Stimulated activated naive CD4-positive, alpha-beta T cell (primary cell): ENCODE measurements at places on chromosomes 13 and 19.

GRCh38 chr13:46195016-46195415 is 13.0 kb upstream of the LCP1 start:
- DNase-seq: no peak

GRCh38 chr19:17522988-17523872 is 11.8 kb downstream of the PGLS start:
- DNase-seq: no peak

GRCh38 chr19:375395-376110 is 31.0 kb upstream of the MIER2 start:
- no peak for DNase-seq

GRCh38 chr13:111295886-111296285 is 24.6 kb upstream of the TEX29 start:
- no peak for DNase-seq

DNA sequence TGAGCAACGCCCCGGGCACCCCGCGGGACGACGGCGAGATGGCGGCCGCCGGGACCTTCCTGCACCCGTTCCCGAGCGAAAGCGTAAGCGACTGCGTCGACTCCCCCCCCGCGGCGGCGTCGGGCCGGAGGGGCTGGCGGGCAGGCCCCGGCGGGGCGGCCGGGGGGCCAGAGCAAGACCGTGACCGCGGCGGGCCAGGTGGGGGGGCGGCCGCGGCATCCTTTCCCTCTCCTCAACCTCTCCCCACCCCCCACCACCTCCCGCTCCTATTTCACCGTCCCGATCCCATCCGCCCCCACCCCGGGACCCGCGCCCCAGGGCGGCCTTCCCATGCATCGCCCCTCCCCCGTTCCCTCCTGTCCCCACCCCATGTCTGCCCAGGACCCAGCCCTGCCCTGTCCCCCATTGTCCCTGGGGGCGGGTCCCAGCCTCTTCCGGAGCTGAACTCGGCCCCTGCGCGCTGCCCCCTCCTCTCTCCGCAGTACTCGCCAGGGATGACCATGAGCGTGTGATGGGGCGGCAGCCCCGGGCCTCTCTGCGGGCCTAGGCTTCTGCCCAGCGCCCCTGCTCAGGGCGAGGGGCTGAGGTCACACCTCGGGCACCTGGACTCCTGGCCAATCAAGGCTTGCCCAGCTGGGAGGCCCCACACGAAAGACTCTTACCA is 4.1 kb downstream of the ISYNA1 start:
- DNase-seq: no peak

- DNase-seq: no peak
These were observed 26.5 kb downstream of the CEP89 start for GRCh38 chr19:32945260-32945659.

GRCh38 chr13:98868932-98869331 is 108.9 kb downstream of the DOCK9 start:
- DNase-seq: no peak

- no peak for DNase-seq
These were observed 13.8 kb upstream of the ILF3 start for GRCh38 chr19:10640361-10640760.

GRCh38 chr19:13315495-13315894 is 165.3 kb downstream of the IER2 start:
- no peak for DNase-seq

- no peak for DNase-seq
These were observed 6.3 kb downstream of the PNKP start for GRCh38 chr19:49861107-49861506.

- DNase-seq: no peak
These were observed 1673.2 kb upstream of the PRR20A start for GRCh38 chr13:55467476-55467875.

DNA sequence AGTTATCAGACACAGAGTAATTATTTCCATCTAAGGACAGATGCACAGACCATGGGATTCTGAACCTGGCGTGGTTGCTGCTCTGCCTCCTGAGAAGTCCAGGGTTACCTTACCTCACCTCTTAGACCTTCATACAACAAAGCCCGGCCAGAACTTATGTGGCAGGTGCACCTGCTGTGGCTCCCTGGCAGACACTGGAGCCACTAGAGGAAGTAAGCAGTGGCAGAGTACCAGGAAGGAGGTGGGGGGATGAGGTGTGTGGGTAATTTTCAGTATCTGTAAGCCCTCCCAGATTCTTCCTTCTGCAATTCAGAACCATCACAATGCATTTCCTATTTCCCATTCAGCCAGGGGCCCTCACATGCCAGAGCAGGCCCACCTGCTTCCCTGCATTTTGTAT is 106.1 kb upstream of the DOCK9 start:
- DNase-seq: no peak

DNA sequence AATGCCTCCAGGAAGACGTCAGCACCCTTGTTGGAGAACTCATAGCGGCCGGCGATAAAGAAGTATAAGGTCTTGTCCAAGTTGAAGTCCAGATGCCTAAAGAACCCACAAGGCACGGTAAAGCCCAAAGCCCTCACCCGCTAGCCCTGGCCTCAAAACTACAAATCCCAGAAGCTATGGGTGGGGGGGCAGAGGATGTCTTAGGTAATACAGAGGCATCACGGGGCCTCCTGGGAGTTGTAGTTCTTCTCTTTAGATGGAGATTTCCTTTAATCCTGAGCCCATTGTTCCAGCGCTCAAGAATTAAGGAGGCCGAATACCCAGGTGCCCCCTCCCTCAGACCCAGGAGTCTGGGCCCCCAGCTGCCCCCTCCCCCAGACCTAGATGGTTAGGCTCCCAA is 10.8 kb downstream of the GYS1 start:
- no peak for DNase-seq

GRCh38 chr13:76148926-76149325 is 512.8 kb downstream of the LMO7 start:
- no peak for DNase-seq

GRCh38 chr13:36436811-36437210 is 4.5 kb downstream of the CCNA1 start:
- no peak for DNase-seq

- no peak for DNase-seq
These were observed 7.1 kb upstream of the IFT88 start for GRCh38 chr13:20559659-20560356.

DNA sequence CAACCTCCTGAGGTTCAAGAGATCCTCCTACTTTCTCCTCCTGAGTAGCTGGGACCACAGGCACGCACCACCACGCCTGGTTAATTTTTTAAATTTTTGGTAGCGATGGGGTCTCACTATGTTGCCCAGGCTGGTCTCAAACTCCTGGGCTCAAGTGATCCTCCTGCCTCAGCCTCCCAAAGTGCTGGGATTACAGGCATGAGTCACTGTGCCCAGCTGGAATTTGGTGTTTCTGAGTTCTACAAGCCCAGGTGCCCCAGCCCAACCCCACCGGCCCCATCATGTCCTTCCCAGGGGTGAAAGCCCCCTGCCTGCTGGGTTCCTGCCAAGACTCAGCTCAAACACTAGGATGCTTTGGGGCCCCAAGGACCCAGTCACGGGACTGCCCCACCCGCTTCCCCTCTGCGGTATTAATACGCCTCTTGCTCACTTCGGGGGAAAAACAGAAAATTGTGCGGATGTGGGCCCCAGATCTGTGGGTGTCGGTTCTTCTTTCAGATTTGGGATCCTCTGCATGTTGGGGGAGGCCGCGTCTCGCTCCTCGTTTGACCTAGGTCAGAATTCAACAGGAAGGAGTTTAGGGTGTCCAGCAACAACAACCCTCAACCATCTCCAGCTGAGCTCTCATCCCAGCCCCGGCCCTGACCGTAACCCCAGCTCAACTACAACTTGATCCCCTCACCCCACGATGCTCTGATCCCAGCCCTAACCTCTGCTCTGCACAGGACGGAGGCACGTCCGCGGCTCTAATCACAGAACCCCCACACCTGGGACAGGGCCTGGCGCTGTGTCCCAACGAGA is 3.7 kb upstream of the FCER2 start:
- DNase-seq: peak; percentile 82

GRCh38 chr13:21361706-21362105 is 97.4 kb downstream of the ZDHHC20 start:
- no peak for DNase-seq

DNA sequence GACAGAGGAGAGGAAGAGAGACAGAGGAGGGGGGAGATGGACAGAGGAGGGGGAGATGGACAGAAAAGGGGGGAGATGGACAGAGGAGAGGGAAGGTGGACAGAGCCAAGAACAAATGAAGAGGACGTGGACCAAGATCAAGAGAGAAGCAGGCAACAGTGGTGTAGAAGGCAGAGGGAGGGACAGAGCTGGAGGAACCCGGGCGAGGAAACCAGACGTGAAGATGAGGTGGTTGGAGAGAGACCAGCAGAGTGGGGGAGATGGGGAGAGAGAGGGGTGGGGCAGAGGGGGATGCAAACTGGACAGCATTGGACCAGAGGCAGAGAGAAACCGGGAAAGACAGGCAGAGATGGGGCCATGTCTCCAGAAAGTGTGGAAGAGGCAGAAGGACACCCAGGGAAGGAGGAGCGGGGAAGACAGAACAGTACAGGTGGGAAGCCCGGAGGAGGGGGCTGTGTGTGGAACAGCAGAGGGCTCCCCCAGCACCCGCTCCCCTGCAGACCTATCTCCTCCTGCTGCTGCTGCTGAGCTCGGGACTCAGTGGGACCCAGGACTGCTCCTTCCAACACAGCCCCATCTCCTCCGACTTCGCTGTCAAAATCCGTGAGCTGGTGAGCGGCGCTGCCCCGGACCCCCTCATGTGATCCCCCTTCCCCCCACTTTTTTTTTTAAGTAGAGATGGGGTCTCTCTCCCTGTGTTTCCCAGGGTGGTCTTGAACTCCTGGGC is 1.3 kb downstream of the FLT3LG start:
- peak; percentile 31 for DNase-seq

GRCh38 chr13:81051873-81052272 is 710.9 kb upstream of the SPRY2 start:
- DNase-seq: no peak

- DNase-seq: no peak
These were observed 37.5 kb downstream of the POSTN start for GRCh38 chr13:37561031-37561430.

DNA sequence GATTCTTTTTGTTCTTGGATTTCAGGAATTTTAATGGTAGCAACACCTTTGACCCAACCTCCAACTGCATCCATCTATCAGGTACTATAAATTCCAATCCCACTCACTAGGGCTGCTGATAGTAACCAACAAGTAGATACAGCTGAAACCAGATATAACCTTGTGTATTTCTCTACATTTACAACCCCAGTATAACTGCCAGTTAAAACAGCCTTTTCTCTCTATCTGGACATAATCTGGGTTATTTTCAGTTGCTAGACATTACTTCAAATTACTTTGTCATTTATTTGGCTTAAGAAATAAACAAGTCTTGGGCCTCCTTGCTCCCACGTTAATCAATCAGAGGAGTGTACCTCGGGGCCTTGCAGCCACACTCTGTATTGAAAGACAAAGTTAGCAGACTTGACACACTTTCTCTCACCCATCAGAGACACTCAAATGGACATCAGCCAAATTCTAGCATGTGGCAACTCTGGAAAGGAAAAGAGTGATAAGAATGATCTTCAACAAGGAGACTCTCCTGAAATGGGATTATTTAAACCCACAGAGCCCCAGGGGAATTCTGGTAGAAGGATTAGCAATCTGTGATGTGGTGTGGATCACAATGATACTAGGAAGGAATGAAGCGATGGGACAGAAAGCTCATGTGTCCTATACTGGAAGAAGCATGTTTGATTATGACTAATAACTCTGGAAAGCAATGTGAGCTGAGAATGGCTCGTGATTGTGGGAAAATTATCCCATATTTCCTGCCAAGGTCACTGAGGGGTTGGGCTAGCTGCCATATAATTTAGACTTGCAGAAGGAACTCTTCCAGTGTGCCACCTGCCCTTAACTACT is 157.5 kb downstream of the FLT1 start:
- no peak for DNase-seq

DNA sequence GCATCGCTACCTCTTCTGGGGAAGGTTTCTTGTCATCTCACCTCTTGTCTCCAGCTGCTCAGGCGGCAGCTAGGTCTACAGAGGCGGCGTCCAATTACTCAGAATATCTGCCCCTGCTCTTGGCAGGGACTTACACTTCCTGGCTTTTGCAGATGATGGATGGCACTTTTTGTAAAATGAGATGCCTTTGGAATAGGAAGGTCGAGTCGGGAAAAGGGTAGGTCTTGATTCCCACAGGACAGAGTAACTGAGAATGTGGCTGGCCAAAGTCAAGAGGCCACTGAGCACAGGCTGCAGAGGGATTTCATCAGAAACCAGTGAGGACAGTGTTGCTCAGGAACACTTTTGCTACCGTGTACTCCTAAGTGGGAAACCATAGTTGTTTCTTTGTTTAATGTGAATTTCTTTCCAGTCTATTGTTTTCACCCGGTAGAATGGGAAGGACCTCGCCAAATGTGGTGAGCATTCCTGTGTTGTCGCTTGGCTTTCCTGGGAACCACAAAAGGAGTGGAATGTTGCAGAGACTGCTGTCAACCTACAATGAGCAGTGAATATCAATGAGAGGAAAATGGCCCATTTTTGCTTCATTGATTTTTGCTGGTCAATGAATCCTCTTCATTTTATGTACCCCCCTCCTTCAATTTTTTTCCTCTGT is 383.7 kb downstream of the HS6ST3 start:
- DNase-seq: no peak

DNA sequence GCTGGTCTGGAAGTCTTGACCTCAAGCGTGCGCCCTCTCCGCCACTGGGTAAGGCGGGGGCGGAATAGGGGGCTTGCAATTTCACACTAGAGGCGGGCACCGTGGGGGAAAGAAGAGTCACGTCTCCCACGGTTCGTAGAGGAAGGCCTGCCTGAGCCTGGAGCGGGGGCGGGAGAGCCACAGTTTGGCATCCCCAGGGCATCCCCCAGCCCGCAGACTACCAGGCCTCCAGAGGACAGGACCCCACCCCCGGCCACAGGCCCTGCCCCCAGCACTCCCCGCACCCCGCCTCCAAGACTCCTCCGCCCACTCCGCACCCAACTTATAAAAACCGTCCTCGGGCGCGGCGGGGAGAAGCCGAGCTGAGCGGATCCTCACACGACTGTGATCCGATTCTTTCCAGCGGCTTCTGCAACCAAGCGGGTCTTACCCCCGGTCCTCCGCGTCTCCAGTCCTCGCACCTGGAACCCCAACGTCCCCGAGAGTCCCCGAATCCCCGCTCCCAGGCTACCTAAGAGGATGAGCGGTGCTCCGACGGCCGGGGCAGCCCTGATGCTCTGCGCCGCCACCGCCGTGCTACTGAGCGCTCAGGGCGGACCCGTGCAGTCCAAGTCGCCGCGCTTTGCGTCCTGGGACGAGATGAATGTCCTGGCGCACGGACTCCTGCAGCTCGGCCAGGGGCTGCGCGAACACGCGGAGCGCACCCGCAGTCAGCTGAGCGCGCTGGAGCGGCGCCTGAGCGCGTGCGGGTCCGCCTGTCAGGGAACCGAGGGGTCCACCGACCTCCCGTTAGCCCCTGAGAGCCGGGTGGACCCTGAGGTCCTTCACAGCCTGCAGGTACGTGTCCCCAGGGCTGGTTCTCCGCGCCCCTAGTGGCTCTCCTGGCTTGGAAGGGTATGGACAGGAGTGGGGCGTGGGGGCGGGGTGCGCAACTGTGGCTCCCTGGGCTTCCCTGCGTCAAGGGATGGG is at the start of gene ANGPTL4:
TSS of gene ANGPTL4 (plus strand) at position 353 of the 969 bp plus-strand sequence. CDS start at position 520, 167 bp downstream.
- DNase-seq: peak; percentile 36

DNA sequence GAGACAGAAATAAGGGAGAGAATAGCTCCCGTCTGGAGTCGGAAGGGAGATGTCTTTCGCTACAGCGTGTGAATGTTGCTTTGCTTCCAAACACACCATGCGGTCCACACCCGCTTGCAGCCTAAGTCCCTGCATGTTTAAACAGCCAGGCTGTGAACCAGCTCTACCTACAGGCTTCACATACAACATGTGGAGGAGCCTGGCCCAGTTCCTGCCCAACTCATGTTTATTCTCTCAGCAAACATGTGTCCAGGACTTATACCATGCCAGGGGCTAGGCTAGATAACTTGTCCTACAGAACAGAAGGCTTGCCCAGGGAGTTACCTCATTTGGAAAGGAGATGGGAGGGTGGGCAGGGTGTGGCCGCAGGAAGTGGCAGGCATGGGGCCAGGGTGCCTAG is 181.5 kb downstream of the FOXO1 start:
- DNase-seq: peak; percentile 18
